ENCODE measurements at places on chromosomes 5 and 9. TPM values are rescaled to one million over a fixed set of nuclear protein-coding genes. Genes with fewer than 3 reads are reported as not detected.

The ZNF454 gene
- total RNA-seq: 0.27 TPM

The ABO gene
- total RNA-seq: 0.06 TPM

The LRRC19 gene
- 1.1 TPM for total RNA-seq

The C9orf43 gene
- 0.40 TPM for total RNA-seq

The ZER1 gene
- 15.4 TPM for total RNA-seq

The RBM27 gene
- total RNA-seq: 11.3 TPM

The RUSC2 gene
- 7.6 TPM for total RNA-seq

The CAVIN4 gene
- total RNA-seq: not detected

The KCNV2 gene
- not detected for total RNA-seq

The LRRC14B gene
- total RNA-seq: not detected

The RLN1 gene
- not detected for total RNA-seq

The PLAC8L1 gene
- not detected for total RNA-seq

The TMEM232 gene
- 0.81 TPM for total RNA-seq

The LCN1 gene
- not detected for total RNA-seq

The SPARC gene
- 62.2 TPM for total RNA-seq

The CNOT6 gene
- total RNA-seq: 4.8 TPM

The DAB2 gene
- 7.3 TPM for total RNA-seq

The SLCO6A1 gene
- not detected for total RNA-seq

The DTWD2 gene
- total RNA-seq: 3.7 TPM

The HMGXB3 gene
- total RNA-seq: 28.3 TPM

The PCA3 gene
- total RNA-seq: 0.12 TPM

The JAKMIP2 gene
- 0.07 TPM for total RNA-seq

The LECT2 gene
- total RNA-seq: 66.7 TPM

The PCDHB7 gene
- 0.09 TPM for total RNA-seq

Data from right lobe of liver (tissue), 6 donors.